ENCODE measurements at places on chromosomes 5 and 9.

DNA sequence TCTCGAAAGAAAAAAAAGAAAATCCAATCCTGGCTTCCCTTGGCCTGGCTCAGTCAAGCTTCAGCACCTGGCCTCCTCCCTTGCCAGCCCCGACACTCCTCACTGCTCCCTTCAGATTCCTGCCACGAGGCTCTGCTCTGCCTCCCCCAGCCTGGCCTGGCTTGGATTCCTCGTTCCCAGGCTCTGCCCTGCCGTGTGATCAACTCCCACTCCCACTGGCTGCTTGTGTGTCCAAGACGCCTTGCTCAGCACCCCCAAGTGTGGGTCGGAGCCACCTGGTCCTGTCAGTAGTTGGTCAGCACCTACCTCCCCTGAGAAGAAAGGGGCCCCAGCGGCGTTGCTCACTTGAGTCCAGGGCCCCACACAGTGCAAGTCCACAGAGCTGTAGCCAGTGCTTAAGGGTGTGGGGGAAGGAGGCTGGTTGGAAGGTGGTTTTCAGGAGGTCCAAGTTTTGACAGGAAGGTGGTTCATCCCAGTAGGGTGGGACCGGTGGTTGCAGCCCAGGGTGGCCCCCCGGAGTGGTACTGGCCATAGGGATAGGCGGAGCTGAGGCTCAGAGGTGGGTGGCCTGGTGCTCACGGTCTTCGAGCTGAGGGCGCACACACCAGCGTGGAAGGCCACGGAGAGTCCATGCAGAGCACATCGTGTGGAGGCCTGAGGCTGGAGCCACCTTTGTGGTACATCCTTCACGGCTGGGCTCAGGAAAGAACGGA, 46.4 kb downstream of the JADE2 start:
- no peak for DNase-seq

GRCh38 chr5:88941581-88941980, 58.6 kb upstream of the MEF2C start:
- no peak for DNase-seq

GRCh38 chr9:3508078-3508431, 17.7 kb downstream of the RFX3 start:
- no peak for DNase-seq

DNA sequence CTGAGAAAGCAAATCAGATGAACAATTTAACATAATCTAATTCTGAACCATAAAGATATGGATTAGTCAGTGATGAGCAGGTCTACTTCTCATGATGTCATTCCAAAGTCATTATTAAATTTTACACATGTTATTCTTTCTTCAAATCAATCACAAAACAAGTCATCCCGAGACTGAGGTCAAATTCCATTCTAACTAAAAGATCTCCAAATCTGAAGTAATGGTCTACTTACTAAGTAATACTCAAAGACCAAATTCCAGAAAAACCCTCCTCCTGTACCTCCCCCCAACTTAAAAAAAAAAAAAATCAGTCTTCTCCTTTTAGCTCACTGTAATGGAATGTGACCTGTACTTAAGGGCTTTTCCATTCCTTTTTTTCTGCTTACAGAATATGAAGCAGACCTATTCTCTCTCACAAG, 4.7 kb downstream of the PFDN1 start:
- DNase-seq = no peak

GRCh38 chr9:6384732-6385131, 28.3 kb upstream of the UHRF2 start:
- no peak for DNase-seq

- peak; percentile 12 for DNase-seq
Measured at GRCh38 chr9:128206916-128207910, 4.0 kb downstream of the DNM1 start.

DNA sequence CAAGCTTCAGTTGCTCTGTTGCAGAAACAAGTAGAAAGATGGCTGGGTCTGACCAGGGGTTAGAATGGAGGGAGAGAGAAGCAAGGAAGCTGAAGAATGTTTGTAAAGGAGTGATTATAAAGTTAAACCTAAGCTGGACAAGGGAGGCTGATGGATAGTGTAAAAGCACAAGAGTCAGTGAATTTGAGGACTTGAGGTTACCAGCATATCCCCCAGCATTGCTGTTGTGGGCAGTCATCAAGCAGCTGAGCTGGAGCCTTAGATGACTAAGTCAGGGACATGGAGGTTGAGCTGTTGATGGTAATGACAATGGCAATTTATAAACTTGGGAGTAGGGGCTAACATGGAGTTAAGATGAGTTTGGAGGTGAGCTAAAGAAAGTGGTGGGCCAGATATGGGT, 131.5 kb downstream of the ERCC6L2 start:
- DNase-seq = no peak

GRCh38 chr9:108477529-108478006, 378.2 kb downstream of the ACTL7B start:
- DNase-seq = peak; percentile 74

GRCh38 chr5:146548781-146549449, 32.9 kb upstream of the GPR151 start:
- DNase-seq = no peak

- DNase-seq = no peak
Measured at GRCh38 chr9:20594608-20595007, 27.7 kb downstream of the MLLT3 start.

GRCh38 chr5:124733329-124733650, 13.1 kb downstream of the ZNF608 start:
- DNase-seq = no peak

Measured in suppressor macrophage treated with lipopolysaccharide for 4 hours (primary cell).